Ovary (tissue), 10 donors: ENCODE measurements at places on chromosomes 6 and 20. TPM values are rescaled to one million over a fixed set of nuclear protein-coding genes. Genes with fewer than 3 reads are reported as not detected.

DNA sequence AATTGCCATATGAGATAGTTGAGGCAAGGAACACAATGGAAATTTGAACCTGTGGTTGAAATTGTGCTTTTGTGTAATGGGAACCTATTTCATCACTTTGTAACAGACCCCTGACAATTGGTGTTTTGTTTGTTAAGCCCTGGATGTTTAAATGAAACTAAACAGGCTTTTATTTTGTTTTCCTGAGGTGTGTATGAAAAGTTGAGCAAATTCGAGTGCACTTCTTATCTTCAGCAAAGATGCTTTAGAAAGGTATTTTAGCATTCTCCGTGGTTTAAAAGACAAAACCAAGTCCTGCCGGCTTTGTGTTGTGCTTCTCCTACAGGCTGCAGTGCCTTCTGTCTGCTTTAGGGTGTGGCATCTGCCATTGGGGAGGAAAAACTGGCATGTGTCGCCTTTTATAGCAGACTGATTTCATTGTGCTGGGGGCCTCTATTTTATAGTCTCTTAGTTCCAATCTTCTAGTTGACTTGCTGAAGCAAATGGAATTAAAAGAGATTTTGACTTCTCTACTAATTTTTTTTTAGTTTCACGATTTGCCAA is 2.2 kb upstream of the ARID1B start:
- H3K27me3 ChIP-seq = no peaks in the 10 kb centered on the region
- no peak overlapping the region for H3K4me3 ChIP-seq
- DNase-seq = no peak

DNA sequence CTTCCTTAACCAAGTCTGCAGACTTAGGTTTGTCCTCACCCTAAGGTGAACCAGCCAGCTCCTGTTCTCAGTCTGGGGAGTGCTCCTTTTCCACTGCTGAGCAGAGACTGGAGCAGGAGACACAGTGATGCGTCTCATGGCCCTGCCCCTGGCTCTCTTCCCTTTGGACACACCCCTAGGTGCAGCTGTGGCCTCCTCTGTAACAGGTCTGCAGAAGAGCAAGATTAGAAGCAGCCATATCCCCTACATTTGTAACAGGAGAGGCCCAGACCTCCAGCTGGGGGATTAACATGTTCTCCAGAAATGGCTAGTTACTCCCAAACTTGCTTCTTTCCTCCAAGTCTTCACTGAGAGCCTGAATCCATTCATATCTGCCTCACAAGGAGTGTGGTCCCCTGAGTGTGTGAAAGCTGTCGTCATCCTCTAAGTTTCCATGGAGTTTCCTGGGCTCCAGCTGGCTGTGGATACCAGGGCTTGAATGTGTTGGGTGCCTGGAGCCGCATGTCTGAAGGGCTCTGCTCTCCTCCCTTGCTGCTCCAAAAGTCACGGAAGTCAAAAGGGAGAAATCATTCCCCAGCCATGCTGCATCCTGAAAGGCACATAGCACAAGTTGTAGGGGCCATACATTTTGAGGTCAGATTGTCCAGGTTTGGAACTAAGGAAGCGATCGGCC is 57.7 kb downstream of the PPP1R14C start:
- peaks cover 2% of the 10 kb centered on the region for H3K4me1 ChIP-seq
- no peak overlapping the region for H3K4me3 ChIP-seq
- H3K27ac ChIP-seq = no peak overlapping the region
- H3K36me3 ChIP-seq = no peaks in the 10 kb centered on the region
- DNase-seq = no peak

- no peaks in the 10 kb centered on the region for H3K4me1 ChIP-seq
- no peak for DNase-seq
- no peak overlapping the region for H3K4me3 ChIP-seq
- H3K27me3 ChIP-seq = no peaks in the 10 kb centered on the region
Observed at GRCh38 chr6:158205169-158205944, 37.2 kb downstream of the GTF2H5 start.

C20orf204 gene
- 2.8 TPM for total RNA-seq

SLC16A10 gene
- total RNA-seq = 3.7 TPM
